DMS79 treated with DMSO at 0.1 percent for 48 hours (cell line): ENCODE measurements at places on chromosomes 12 and 14.

- DNase-seq: no peak
These were observed 6.0 kb upstream of the KRT4 start for GRCh38 chr12:52819731-52820510.

DNA sequence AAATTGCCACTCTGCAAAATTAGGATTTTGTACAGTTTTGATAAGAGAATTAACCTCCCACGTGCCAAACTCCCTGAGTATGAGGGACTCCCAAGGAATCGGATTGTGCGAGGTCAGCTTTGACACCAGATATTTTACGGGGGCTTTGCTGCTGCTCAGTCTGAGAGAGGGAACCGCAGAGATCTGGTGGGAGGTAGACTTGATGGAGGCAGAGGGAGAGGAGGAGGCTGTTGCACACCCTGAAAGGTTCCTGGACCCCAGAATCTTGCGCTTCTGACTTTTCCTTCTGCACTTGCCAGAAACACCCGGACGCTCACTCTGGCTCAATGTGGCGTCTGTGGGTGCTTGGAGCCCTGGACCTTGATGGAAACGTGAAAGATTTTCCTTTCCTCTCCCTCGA is 83.9 kb downstream of the PAPOLA start:
- no peak for DNase-seq

DNA sequence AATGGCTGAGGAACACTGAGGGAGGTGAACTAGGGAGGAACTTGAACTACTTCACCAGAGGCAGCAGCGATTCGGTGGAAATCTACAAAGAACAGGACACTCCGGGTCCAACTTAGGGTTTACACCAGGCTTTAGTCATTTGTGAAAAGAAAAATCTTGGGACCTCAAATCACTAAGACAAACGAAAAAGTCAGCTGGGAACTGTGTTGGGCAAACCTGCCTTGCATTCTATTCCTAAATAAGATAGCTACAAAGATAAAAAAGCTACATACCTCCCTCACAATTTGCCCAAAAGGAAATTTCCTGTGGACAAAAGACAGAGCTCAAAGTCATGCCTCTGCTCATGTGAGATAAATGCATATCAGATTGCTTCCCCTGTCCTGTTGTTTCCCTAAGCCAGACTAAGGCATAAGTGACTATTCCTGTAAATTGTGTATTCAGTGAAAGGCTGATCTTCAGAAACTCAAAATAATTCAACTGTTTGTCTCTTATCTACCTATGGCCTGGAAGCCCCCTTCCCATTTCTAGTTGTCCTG is 106.6 kb downstream of the APAF1 start:
- DNase-seq: no peak

DNA sequence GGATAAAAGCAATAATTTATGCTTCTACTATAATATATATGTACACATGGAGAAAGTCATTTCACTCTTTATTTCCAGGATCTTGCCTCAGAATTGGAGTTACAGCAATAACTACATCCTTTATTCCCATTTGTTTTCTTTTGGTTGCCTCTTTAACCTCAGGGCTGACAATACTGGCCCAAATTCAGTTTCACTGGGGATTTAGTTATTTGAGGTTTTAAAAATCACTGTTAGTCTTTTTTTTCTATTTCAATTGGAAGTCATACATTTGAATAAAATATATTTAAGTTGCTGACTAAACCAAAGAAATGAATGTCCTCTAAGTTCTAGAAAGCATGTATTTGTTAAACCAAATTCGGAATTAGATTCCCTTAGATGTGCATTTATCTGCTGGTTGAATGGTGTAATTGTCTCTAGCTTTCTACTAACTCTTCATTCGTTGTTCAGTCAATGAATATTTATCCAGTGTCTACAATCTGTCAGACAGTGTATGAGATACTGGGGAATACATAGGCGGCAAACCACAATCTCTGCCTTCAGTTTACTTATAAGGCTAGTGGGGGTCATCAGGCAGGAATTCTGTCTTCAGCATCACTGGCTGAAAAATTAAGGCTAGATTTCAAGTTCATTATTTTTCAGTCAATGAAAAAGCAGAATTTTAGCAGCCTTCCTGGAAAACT is 190.8 kb upstream of the ARHGAP5 start:
- DNase-seq: no peak

DNA sequence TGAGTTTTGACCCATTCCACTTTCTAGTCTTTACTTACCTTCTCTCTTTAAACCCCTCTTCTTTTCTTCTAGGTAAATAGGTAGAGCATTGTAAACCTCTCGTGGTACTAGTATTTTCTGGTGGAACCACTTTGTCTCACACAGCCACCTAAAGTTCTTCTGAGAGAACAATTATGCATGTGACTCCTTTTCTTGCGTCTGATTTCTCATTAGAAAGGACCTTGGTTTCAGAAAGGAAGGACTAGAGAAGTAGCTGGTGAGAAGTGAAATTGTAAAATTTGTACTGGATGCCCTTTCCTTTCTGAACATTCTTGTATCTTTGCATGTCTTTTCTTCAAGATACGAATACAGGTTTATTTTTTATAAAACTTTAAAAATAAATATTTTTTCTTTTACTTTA is 99.0 kb downstream of the NUBPL start:
- no peak for DNase-seq

DNA sequence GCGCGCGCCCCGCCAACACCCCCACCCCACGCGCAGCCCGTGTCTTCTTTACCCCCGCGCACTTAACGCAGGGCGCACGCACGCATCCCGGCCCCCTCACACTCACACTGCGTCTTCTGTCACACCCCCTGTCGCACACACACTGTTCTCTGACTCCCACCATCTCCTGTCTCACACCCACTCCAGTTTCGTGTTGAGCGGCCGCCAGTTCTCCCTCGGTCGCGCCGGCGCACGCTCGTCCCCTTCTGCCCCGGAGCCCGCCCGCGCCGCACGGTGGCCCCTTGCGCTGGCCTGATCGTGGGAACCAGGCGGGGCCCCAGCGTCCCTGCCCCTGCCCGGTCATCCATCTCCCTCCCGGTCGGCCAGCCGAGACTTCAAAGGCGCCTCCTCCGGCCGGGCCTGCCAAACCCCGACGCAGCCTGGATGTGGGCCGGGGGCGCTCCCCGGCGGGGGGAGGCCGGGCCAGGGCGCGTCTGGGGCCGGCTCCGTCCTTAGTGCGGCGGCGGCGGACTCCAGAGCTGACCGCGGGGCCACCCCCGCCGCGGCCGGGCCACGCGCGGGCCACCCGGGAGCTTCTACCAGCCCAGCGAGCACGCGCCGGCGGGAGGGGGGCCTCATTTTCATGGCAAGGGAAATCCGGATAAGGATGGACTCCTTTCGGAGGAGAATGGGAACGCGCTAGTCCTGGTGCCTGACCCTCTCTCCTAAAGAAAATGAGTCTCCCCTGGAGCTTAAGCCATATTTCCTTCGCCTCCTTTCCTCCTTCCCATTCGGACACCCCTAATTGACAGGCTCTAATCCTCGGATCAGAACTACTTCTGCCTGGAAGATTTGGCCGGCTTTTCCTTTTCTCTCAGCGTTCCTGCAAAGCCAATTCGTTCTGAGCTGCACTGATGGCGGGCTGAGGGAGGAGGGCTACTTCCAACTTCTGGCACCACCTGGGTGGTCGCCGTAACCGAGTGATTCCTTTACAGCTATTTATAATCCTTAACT is 82.0 kb upstream of the HMGA2 start:
- DNase-seq: no peak

- DNase-seq: no peak
These were observed 121.7 kb upstream of the NOVA1 start for GRCh38 chr14:26719514-26719913.

- no peak for DNase-seq
These were observed 99.8 kb upstream of the DIO2 start for GRCh38 chr14:80310938-80311750.

GRCh38 chr12:70444903-70445302 is 78.8 kb downstream of the KCNMB4 start:
- no peak for DNase-seq

DNA sequence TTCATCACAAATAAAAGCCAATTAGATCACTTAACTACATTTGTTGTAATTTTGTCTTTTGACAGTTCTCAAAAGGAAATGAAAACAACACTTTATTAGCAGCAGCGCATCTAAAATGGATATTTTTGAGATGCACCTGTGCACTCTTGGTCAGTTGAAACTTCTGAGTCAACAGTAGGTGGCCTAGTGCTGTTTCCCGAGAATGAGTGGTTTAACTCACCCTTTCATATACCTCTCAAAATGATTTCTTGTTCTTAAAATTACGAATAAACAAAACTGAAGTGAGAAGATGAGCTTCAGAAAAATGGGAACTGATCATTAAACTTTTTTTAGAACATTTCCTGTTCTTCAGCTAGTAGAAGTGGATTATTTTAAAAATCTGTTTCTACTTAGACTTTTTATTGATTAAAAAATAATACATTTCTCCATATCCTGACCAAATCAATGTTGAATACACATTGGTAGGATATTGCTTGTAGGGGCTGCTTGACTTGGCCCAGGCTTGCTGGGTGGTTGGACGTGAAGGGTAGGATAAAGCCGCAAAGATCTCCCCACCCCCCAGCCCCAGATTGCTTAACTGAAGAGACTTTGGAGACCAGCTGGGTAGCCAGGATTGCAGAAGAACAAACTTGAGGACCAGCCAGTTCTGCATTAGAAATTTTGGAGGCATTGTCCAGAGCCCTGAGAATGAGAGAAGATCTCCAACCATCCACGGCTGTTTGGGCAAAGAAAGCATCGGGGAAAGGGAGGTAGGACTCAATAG is 22.3 kb upstream of the STK38L start:
- DNase-seq: no peak

GRCh38 chr14:50469982-50470381 is 62.4 kb downstream of the MAP4K5 start:
- no peak for DNase-seq

- DNase-seq: no peak
These were observed 65.1 kb upstream of the SRSF5 start for GRCh38 chr14:69701857-69702256.

- peak; percentile 37 for DNase-seq
These were observed 326.1 kb downstream of the CACNA1C start for GRCh38 chr12:2378835-2379330.

DNA sequence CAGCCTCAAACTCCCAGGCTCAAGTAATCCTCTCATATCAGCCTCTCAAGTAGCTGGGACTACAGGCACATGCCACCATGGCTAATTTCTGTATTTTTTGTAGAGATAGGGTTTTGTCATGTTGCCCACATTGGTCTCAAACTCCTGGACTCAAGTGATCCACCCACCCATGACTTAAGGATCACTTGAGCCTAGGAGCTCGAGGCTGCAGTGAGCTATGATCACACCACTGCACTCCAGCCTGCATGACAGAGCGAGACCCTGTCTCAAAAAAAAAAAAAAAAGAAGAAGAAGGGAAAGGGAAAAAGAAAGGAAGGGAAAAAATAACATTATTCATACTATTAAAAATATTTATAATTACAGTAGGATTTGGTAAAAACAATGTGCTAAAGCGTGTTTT is 19.2 kb downstream of the EPS8 start:
- peak; percentile 32 for DNase-seq

DNA sequence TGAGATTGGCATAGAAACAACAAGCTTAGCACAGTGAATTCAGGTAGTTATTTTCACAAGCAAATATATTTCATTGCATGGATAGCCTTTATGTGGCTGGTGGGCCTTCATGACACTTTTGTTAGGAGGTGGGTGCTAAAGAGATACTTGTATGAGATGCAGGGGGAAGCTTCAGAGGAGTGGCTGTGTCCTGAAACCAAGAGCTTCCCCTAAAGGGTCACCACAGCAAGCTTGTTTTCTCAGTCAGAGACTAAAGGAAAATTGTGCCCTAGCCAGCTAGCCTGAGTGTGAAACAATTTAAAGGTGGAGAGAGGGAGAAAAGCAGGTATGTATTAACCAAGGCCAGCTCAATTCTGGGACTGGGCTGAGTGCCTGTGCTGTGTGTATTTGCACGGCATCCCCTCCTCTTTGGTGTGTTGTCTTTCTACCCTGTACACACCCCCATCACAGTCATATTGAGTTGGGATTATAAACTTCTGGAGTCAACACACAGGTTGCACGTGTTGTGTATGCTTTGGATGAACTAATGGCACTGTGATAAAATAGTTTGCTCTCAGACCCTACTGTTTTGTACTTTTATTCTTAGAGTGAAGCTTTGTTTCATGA is 79.2 kb downstream of the RASSF8 start:
- no peak for DNase-seq

DNA sequence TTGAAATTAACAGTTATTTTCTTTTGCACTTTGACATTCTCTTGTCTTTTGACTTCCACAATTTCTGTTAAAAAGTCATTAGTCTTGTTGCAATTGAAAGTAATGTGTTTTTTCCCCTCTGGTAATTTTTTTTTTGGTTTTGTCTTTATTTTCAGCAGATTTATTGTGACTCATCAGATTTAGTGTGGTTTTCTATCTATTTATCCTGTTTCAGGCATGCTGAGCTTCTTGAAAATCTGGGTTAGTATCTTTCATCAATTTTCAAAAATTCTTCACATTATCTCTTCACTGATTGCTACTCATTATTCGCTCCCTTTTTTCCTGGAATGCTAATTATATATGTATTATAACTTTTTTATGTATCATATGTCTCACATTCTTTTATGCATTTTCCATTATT is 15.3 kb upstream of the NTF3 start:
- no peak for DNase-seq

GRCh38 chr12:60345442-60345841 is 749.6 kb downstream of the SLC16A7 start:
- no peak for DNase-seq

- no peak for DNase-seq
These were observed 6.1 kb downstream of the NEK9 start for GRCh38 chr14:75120541-75121291.

- peak; percentile 49 for DNase-seq
These were observed 57.7 kb downstream of the GALC start for GRCh38 chr14:87935081-87935828.

DNA sequence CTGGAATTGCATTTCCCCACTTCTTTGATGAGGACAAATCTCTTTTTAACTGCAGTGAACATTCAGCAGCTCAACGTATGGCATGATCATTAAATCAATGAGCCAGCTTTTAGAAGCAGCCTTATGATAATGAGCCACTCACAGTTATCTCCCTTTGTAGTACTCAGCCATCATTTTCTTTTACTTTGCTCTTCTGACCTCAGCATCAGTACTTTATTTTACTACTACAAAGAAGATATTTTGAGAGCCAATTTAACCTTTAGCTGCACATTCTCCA is 250.0 kb upstream of the CLEC14A start:
- no peak for DNase-seq

DNA sequence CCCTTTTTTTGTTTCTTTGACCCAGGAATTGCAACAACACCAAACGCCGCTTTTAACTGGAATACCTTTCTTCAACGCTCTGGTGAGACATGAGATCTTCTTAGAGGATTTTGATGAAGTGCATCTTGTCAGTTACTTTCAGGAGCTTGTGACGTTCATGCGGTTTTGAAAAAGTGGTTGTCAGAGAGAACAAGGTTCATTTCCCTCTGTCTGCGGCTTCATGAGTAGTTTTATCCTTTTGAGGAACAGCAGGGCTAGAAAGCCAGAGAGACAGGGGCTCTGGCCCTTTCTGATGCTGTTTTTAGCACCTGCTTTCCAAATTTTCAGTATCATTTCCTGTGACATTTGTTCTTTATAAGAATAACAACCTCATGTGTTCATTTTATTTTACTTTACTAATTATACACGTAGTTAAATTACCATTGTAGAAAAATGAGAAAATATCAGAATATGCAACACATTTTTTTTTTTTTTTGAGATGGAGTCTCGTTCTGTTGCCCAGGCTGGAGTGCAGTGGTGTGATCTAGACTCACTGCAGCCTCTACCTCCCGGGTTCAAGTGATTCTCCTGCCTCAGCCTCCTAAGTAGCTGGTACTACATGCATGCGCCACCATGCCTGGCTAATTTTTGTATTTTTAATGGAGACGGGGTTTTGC is 61.8 kb downstream of the GLT1D1 start:
- DNase-seq: no peak
